ENCODE measurements at places on chromosomes 7 and 10.

DNA sequence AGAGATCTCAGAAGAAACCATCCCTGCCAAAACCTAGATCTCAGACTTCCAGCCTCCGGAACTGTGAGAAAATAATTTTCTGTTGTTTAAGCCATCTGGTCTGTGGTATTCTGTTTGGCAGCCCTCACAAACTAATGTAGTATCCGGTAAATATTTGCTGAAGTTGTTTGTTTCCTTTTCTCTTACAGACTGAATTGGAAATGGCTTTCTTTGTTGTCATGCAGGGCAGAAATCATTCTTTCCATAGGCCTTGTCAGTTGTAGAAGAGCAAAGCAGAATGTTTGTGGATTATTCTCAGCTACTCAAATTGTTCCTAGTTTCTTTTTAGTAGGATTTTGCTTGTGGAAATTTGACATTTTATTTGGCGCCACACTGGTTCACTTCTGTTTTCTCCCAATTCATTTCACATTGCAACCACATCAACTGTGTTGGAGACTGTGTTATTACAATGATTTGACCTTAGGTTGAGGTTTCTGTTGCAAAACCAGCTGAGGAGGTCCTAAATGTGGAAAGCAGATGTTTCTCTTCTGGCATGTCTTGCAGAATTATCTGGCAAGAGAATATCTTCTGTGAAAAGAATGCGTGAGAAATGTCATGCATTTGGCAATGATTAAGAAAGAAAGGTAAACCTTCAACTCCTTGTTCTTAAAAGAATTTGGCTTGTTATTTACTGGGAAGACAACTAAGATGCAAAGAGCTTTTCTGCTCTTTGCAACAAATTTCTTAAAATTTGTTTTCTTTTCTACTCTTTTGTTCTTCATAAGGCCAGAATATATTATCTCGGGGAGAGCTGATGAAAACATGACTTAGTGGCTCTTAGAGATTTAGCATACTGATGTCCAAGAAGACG, 25.8 kb downstream of the ACTA2 start:
- DNase-seq: no peak

- no peak for DNase-seq
Observed at GRCh38 chr10:58887474-58887873, 289.0 kb upstream of the PHYHIPL start.

- DNase-seq: no peak
Observed at GRCh38 chr7:128875523-128875948, 12.9 kb downstream of the ATP6V1F start.

- peak; percentile 41 for DNase-seq
Observed at GRCh38 chr7:75915416-75916156, 631 bp downstream of the POR start.

- DNase-seq: no peak
Observed at GRCh38 chr10:125213541-125214282, 53.3 kb upstream of the CTBP2 start.

- DNase-seq: no peak
Observed at GRCh38 chr10:80646366-80646765, 108.7 kb downstream of the SH2D4B start.

- no peak for DNase-seq
Observed at GRCh38 chr10:59177031-59177797, 771 bp downstream of the PHYHIPL start.

DNA sequence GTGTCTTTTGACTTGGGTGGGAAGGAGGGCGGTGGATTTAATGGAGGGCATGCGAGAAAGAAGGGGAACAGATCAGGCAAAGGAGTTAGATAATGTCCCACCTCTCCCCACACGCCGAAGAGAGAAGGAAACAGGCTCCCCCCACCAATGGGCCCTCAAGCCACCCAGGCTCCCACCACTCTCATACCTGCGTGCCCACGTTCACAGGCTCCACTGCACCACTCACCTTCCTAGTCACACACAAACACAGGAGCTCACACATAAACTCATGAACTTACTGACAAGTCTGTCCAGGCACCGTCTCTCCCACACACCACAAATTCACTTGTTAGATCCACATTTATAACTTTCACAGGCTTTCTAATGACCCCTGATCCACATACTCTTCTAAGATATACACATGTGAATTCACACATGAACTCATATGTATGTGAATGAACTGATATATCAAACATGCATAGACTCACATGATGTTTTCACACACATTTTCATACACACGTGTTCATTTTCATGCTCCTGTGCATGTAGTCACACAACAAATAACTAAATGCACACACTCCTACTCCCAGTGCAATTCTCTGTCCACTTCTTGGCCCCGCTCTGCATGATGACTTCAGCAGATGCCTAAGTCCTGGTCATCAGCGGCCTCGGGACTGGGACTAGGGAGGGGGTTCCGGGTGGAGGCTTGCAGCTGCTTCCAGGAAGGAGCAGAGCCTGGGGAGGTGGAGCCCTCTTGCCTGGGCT, 1.5 kb downstream of the LZTS2 start:
- no peak for DNase-seq

GRCh38 chr10:16445770-16446469, 9.1 kb downstream of the PTER start:
- DNase-seq: no peak

GRCh38 chr10:113480851-113481502, 71.9 kb upstream of the HABP2 start:
- DNase-seq: no peak

DNA sequence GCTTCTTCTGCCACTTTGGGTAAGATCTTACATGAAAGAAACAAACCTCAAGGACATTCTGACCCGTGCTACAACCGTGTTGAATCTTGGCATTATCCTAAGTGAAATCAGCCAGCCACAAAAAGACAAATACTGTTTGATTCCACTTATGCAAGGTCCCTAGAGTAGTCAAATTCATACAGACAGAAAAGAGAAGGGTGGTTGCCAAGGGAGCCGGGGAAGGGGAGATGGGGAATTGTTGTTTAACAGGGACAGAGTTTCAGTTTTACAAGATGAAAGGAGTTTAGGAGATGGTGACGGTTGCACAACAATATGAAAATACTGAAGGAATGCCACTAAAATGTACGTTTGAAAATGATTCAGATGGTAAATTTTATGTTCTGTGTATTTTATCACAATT, 12.2 kb upstream of the CLEC2L start:
- no peak for DNase-seq

GRCh38 chr10:99888622-99889021, 106.2 kb downstream of the ABCC2 start:
- no peak for DNase-seq

- DNase-seq: no peak
Observed at GRCh38 chr7:45092931-45093235, 4.1 kb upstream of the NACAD start.

GRCh38 chr7:92092210-92092609, 42.1 kb downstream of the CYP51A1 start:
- DNase-seq: no peak

DNA sequence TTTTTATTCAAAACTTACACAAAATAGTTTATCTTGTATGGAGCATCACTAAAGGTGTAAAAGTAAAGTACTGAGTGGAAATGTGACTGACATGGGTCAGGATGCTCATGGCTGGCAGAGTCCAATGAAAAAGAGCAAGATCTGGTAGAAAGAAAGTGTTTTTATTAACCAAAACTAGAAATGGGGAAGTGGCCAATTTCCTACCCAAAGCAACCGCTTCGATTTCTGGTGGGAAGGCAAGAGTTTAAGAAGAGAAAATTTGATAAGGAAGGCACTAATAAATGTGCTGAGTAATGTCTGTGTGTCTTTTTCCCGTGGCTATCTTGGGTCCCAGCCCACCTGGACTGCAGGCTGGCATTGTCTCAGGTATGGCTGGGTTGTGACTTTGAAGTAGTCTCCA, 277.7 kb downstream of the ANKRD7 start:
- no peak for DNase-seq

- no peak for DNase-seq
Observed at GRCh38 chr10:75179657-75180177, 30.9 kb upstream of the VDAC2 start.

Data from activated CD8-positive, alpha-beta T cell treated with anti-CD3 and anti-CD28 coated beads for 36 hours (primary cell).